PC-3 (cell line): ENCODE measurements at places on chromosomes 5 and 9. TPM values are rescaled to one million over a fixed set of nuclear protein-coding genes. Genes with fewer than 3 reads are reported as not detected.

GRCh38 chr9:600006-600405, 241.5 kb upstream of the DMRT1 start:
- DNase-seq, result no peak
- H3K36me3 ChIP-seq, result no peaks in the 10 kb centered on the region
- no peaks in the 10 kb centered on the region for H3K4me1 ChIP-seq
- no peaks in the 10 kb centered on the region for H3K27me3 ChIP-seq

DNA sequence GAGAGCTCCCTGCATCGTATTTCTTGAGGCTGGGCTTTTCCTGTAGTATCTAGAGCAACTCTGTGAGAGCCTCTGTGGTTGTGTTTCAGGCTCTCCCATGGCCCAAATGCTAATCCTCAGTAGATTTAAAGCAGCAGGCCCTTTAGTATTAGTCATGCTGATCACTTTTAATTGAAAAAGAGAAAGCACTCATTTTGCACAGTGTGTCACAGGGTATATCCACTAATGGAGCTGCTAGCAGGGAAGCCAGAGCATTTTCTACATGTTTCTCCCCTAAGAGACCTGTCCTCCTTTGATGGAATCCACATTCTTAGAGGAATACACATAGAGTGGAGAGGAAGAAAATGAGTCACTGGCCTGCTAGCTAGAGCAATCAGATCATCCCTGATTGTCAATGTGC, 348.5 kb downstream of the TMEM232 start:
- no peak overlapping the region for H3K27ac ChIP-seq
- H3K4me3 ChIP-seq, result no peak overlapping the region
- peak; percentile 19 for DNase-seq
- H3K36me3 ChIP-seq, result no peaks in the 10 kb centered on the region
- H3K4me1 ChIP-seq, result no peaks in the 10 kb centered on the region

DNA sequence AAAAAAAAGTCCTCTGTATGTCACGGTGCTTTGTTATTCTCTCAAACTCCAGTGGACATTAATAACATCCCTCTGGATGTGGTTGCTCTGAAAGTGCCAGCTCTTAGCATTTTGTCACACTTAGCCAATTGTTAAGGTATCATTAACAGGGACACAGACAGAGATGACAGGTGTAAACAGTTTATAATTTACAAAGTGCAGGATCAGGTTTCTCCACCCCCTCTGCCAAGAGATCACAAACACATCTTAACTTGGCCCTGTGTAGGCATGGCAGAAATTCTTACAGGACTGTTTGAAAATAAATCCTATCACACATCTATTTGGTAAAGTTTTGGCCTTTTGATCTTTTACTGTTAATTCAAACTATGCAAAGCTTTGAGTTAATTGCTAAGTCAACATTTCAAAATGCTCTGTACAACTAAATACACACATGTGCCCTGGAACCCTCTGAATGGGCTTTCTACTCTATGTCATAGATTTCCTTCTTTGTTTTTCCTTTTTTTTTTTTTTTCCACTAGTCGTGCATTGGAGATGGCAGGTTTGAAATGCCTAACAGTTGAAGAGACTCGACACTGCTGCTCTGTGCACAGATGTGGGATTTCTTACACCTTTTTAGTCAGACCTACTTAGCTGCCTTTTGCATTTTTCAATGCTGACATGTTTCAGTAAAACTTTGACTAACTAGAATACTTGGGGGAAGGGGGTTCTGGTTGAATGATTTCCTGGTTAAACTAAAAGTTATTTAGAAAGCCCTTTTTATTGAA, 41.7 kb downstream of the SEMA6A start:
- no peaks in the 10 kb centered on the region for H3K36me3 ChIP-seq
- no peaks in the 10 kb centered on the region for H3K4me1 ChIP-seq
- no peak overlapping the region for H3K27ac ChIP-seq
- no peak for DNase-seq

DNA sequence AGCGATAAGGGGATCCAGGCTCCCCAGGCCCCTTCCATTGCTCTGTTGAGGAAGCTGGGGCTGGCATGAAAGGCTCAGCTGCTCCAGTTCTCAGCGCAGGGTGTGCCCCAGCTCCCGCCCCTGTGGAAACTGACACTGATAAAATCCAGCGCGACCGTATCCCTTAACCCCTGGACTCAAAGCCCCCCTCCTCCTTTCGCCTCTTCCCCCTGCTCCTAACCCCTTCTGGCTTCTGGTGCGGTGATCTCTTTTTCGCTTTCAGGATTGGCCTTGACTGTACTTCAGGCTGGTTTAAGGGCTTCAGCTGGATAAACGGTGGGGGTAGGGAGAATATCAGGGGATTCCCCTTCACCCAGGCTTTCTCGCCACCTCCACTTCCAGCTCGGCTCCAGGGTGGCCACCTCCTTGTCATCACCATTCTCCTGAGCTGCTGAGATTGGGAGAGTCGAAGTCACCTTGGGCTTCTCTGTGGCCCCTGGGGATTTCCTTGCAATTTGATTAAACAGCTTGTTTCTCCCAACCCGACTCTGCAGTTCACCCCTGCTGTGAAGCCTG, 843 bp downstream of the BSPRY start:
- no peak for DNase-seq
- H3K27me3 ChIP-seq, result no peaks in the 10 kb centered on the region
- no peaks in the 10 kb centered on the region for H3K36me3 ChIP-seq
- peak overlapping the region; percentile 77 for H3K4me3 ChIP-seq
- H3K27ac ChIP-seq, result no peak overlapping the region

The GNA14 gene
- 1.2 and 2.5 TPM in 2 replicates for total RNA-seq

DNA sequence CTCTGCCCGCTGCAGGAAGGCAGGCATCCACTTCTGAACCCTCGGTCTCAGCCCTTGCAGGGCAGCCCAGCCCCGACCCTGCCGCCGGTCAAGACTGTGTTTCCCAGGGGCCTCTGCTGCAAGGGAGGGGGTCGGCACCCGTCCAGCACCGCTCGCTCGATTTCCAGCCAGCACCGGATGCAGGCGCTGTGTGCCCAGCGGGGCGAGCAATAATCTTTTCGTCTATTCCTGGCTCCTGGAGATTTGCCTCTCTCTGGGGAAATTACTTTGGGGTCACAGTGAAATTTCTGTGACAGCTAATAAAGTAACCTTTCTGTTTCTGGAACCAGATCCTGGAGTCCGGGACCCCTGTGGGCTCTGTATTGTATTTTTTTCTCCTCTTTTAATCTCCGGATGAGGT, 155.3 kb downstream of the COL23A1 start:
- H3K27me3 ChIP-seq, result peaks cover 76% of the 10 kb centered on the region
- no peaks in the 10 kb centered on the region for H3K4me1 ChIP-seq
- H3K36me3 ChIP-seq, result no peaks in the 10 kb centered on the region
- DNase-seq, result no peak
